ENCODE measurements at places on chromosomes 6 and 20.

- no peak for DNase-seq
These were observed 26.2 kb upstream of the CMTR1 start for GRCh38 chr6:37406726-37407341.

DNA sequence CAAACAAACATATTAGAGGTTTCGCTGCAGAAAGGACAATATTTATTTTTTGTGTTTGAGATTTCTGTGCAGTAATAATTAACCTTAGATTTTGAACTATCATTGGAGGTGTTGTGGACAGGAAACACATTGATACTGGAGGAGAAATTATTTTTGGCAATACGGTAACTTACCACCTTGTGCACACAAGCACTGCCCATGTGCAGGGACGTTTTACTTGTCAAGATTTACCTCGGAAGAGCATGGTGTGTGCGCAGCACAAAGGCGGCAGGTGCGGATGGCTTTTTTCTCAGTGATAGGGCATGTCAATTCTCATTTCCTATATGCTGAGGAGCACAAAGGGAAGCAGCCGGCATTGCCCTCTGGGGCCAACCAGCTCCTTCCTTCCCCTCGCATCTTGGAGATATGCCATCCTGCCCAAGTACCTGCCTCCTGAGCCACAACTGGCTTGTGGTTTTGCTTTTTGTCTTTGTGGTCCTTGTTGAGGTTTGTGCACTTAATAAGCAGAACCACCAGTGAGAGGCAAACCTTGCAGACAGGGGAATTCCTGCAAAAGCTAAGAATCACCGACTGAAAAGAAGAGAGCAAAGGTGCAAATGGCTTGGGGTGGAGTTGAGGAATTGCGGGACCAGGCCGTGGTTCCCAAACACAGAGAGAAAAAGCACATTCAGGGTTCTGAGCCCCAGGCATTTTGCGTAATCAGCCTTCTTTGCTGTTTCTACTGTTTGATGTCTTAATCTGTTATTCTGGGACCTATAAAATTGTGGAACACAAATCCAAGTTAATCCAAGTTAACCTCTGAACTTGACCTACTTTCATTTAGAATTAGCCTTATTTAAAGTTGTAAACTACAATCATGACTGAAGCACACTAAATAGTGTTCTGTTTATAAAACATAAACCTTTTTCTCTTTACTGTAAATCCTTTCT is 21.9 kb downstream of the SAMD5 start:
- DNase-seq: no peak

GRCh38 chr6:137016356-137016755 is 28.4 kb downstream of the IL20RA start:
- DNase-seq: no peak

- DNase-seq: peak; percentile 72
These were observed 55.7 kb upstream of the SLC23A2 start for GRCh38 chr20:5056801-5057599.

DNA sequence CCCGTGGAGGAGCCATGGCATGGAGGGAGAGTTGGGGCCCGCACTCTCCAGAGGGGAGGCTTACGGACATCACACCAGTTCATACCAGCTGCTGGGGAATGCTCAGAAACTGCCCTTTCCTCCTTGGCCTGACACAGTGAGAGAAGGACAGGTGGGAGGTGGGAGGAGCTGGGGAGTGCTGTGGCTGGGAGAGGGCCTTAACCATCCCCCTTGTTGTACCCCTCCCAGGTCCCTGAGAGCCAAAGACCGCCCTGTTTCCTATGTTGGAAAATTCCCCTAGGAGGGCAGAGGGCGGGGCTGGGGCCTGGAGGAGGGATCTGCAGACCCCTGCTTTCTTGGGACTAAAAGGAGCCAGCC is 24.1 kb downstream of the FOXP4 start:
- no peak for DNase-seq

- no peak for DNase-seq
These were observed 59.1 kb downstream of the ADGRF1 start for GRCh38 chr6:46983007-46983411.

DNA sequence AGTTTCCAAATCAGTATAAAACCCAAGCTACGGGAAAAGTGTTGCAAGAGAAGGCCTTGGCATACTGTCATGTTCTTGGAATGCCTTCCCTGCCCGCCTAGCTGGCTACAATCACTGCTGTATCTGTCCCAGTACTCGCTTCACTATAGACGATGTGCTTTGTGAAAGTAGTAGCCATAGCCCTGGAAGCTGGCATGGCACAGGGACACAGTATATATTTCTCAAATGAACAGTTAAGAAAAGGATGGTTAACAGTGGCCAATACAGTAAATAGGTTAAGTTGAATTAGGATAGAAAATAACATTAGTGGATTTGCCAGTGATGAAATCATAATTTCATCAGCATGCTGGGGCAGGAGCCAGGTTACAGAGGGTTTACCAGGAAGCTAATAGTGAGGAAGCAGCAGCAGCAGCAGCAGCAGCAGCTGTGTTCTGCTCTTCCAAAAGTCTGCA is 499.3 kb downstream of the CDKAL1 start:
- DNase-seq: no peak

- no peak for DNase-seq
These were observed 481.6 kb downstream of the ADGRB3 start for GRCh38 chr6:69116658-69117057.

DNA sequence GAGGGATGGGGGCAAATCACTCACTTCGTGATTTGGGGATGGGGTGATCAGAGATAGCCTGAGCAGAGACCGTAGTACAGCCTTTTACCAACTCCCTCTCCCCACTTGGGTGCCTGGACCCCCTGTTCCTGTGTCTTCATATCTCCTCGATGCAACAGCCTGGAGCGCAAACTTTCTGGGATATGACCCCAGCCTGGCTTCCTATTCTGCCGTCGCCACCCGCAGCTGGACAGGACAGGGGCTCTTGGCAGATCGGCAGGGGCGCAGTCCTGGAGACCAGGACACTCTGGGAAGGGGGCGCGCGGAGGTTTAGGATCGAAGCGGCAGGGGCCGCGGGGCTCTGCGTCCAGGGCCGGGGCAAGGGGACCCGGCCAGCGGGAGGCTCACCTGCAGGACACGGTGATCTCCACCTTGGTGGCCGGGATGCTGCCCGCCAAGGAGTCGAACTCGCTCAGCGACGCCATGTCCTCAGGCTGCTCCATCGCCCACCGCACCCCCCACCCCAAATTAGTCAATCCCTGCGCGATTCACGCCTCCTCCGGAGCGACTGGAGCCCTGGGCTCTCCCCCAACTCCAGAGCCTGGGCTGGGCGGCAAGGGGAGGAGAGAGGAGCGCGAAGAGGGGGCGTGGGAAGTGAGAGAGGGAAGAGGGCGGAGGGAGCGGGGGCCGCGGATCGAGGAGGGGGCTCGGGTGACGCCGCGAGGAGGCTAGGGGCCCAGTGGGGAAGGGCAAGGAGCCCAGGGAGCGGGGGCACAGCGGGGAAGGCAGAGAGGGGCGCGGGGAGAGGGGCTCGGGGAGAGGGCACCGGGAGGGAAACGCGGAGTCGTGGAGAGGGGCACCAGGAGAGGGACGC is at the start of gene CPNE5:
Gene CPNE5, minus strand, starts transcription at position 549 of the 853 bp plus-strand sequence. Its CDS starts 67 bp downstream, at position 482.
- DNase-seq: peak; percentile 23

DNA sequence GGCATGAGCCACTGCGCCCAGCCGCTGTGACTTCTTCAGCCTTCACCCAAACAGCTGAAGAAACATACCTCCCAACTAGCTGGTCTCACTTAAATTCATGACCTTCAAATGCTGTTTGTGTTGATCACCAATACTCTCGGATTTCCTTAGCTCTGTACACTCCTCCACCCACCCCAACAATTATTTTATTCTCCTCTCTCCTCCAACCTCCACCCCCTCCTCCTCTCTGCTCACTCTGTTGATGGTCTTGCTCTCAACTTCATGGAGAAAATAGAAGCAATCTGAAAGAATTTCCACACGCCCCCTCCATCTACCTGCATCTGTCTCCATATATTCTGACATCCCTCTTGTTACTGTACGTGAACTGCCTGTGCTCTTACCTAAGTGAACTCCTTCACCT is 6.6 kb upstream of the DLK2 start:
- DNase-seq: no peak

DNA sequence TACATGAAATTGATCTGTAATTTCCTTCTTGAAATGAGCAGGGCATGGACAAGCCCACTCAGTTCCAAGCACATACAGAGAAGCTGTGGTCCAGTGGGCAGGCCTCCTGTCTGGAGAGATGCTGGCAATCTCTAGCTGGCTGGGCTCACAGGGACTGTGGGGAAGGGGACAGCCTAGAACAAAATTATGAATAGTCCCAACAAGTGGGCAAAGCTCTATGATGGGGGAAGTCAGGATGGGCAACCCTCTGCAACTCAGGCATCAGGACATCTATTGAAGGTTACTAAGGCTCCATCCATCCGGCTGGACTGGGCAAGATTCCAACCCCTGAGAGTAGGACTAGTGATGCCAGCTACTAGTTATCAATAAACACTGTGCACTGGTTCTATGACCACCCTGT is 40.9 kb downstream of the TRERF1 start:
- DNase-seq: no peak

DNA sequence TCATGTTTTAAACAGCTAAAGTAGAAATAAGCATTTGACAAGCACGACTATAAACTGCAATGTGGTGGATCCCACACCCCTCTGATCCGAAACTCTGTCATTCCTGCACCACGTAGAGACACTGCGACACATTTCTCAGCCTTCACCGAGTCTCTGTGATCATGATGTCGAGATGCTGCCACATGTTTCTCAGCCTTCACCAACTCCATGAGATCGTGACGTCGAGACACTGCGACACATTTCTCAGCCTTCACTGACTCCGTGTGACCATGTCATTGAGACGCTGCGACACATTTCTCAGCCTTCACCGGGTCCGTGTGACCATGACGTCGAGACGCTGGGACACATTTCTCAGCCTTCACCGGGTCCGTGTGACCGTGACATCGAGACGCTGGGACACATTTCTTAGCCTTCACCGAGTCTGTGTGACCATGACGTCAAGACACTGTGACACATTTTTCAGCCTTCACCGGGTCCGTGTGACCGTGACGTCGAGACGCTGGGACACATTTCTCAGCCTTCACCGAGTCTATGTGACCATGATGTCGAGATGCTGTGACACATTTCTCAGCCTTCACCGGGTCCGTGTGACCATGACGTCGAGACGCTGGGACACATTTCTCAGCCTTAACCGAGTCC is 143.0 kb downstream of the TTLL2 start:
- DNase-seq: no peak

DNA sequence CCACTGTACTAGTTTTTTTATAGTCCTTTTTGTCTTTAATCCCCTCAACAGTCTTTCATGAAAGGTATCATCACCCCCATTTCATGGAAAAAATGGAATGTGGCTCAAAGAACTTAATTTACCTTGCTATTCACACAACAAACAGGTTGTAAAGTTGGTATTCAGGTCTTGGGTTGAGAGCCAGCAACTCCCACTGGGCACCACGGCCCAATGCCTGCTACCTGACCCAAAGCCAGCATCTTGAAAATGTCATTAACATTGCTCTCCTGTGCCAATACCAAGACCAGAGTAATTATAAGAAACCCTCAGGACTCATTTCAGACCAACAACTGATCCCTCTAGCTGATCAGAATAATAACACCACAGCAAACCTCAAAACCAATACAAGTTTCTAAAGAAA is 75.7 kb downstream of the METTL24 start:
- no peak for DNase-seq

DNA sequence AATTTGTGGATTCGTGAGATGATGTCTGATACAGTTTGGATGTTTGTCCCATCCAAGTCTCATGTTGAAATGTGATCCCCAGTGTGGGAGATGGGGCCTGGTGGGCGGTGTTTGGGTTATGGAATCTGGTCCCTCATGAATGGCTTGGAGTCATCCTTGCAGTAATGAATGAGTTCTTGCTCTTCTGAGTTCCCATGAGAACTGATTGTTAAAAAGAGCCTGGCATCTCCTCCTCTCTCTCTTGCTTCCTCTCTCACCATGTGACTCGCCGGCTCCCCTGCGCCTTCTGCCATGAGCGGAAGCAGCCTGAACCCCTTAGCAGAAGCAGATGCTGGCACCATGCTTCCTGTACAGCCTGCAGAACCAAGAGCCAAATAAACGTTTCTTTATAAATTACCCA is 30.5 kb upstream of the RPP40 start:
- no peak for DNase-seq

DNA sequence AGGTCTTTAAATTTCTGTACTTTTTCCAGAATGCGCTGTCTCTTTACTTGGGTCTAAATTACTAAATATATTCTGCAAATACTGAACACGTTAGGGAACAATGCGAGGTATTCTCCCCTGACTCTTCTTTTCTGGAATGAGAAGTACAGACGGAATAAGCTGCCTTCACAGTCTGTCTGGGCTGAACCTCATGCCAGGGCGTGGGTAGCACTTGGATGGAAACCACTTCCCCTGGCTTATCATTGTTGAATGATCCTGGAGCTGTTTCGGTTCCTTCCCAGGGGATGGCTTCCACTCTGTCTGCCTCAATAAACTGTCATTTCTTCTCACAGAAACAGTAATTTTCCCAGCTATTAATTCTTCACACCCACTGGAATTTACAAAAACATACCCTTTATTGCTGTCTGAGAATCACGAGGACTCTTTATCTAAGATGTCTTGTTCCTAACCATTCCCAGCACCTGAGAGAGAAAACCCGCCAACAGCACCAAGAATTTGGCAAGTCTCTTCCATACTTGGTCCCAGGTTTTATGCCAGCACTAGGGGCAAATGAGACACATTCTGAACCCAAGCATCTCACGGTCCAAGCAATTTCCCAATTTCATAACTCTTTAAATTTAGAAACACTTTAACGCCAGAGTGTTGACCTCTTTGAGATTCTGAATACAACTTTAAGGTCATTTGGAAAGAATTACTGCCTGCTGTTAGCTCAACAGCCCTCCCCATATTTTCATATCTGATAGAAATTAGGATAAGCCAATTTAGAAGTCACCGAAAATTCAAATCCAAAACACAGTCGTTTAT is 43.2 kb upstream of the ADGRF5 start:
- DNase-seq: no peak

DNA sequence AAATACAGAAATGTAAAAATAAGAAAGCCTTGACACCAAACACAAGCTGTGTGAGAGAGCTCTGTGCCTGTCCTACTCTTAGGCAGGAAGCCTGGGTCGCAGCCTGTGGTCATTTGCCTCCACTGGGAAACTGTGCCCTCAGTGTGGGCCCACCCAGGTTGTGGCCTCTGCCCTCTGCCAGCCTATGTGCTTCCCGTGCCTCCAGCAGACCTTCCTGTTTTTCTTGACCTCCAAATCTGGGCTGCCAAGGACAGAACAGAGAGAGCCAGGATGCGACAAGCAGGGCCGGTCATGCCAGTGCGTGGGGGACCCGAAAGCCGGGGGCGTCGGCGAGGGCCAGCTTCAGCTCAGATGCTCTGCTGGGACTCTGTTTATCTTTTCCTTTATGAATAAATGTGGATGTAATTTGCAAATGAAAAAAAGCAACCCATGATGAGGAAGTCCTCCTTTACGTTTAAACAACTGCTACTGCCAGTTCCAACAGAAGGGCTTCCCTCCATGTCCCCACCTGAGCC is 189.2 kb upstream of the EXOC2 start:
- DNase-seq: no peak

GRCh38 chr20:22818636-22819035 is 216.5 kb upstream of the SSTR4 start:
- DNase-seq: no peak

All from HuH-7 (cell line).